ENCODE measurements at places on chromosomes 1 and 21.

GRCh38 chr21:44285138-44285992 is at the start of gene AIRE:
Gene AIRE (plus strand): TSS chr21:44285876. CDS start chr21:44286007, 131 bp downstream.
- ATAC-seq: no peak
- H3K4me1 ChIP-seq: peaks cover 4% of the 10 kb centered on the region
- H3K27me3 ChIP-seq: no peaks in the 10 kb centered on the region

DNA sequence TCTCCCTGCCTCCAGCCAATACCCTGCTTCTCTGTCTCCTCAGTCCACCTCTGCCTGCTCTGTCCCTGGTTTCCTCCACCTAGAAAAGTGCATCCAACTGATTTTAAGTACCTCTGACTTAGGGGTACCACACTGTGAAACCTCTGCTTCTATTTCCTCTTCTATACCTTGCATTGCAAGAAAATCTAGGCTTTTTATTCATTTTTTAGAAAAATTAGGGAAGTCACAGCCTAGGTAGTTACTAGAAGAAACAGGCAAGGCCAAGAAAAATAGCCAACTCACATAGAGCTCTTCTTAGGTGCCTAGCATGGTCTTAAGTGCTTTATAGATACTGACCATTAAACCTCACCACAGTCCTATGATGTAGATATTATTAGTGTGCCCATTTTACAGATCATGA is 39.1 kb downstream of the HIVEP3 start:
- no peaks in the 10 kb centered on the region for H3K27me3 ChIP-seq
- H3K27ac ChIP-seq: no peak overlapping the region
- H3K4me1 ChIP-seq: peaks cover 17% of the 10 kb centered on the region
- H3K4me3 ChIP-seq: no peak overlapping the region
- no peaks in the 10 kb centered on the region for H3K36me3 ChIP-seq
- ATAC-seq: no peak

DNA sequence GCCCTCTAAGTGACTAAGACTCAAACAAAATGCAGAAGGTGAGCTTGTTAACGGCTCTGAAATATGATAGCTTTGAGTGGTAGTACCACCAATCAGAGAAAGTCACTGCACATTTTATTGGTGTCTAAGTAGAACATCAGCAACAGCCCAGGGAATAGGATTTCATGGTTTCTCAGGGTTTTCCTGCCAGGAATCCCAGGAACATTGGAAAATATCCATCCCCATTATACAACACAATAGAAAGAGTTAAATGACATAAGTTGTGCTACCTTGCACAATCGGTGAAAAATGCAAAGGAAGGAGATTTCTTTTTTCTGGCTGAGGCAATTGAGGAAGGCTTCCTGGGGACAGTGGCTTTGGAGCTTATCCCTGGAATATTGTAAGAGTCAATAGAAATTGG is 283.1 kb downstream of the HLX start:
- H3K27ac ChIP-seq: no peak overlapping the region
- no peaks in the 10 kb centered on the region for H3K4me1 ChIP-seq
- H3K36me3 ChIP-seq: no peaks in the 10 kb centered on the region
- no peak for ATAC-seq
- no peak overlapping the region for H3K4me3 ChIP-seq
- peaks cover 22% of the 10 kb centered on the region for H3K27me3 ChIP-seq

GRCh38 chr1:19557609-19558051 is 72.3 kb upstream of the CAPZB start:
- peaks cover 6% of the 10 kb centered on the region for H3K4me1 ChIP-seq
- no peak overlapping the region for H3K27ac ChIP-seq
- H3K36me3 ChIP-seq: no peaks in the 10 kb centered on the region
- H3K4me3 ChIP-seq: peak overlapping the region; percentile 29
- no peak for ATAC-seq
- peaks cover 4% of the 10 kb centered on the region for H3K27me3 ChIP-seq

- H3K36me3 ChIP-seq: peaks cover 6% of the 10 kb centered on the region
- peak within 1 kb of the TSS; percentile 63 for H3K4me3 ChIP-seq
These were observed at the start of gene KCNK1 for GRCh38 chr1:233613252-233614172. Gene KCNK1 (plus strand): TSS chr1:233614106. CDS start chr1:233614172, 66 bp downstream.

DNA sequence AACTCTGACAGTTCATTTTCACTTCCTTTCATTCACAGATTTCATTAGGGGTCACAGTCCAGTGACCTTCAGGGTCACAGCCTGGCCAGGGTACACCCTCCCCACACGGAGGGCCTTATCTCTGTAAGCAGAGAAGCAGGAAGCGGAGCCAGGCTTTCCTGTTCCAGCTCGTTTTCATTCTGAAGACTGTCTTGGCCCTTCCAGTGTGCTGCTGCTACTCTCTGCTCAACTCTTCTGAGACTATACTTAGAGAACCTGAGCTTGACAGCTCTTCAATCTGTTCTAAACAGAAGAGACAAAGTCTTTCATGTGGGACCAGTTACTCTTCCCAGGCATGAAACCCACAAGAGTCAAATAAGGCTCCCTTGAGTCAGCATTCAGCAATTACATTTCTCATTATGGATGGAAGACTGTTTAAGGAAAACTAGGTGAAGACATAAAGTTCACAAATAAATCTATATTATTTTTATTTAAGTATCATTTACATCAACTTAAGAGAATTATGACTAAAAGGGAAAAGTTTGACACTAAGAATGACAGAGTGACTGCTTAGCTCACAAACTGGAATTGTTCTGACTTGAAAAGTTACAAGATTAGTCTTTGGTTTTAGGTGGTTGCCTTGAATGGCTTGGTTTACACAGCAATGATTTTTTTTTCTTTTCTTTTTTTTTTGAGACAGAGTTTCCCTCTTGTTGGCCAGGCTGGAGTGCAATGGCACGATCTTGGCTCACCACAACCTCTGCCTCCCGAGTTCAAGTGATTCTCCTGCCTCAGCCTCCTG is 4.8 kb upstream of the TDRD10 start:
- peak overlapping the region; percentile 74 for H3K4me3 ChIP-seq
- H3K4me1 ChIP-seq: peaks cover 28% of the 10 kb centered on the region
- peaks cover 20% of the 10 kb centered on the region for H3K27me3 ChIP-seq
- H3K27ac ChIP-seq: peak overlapping the region; percentile 93
- peak; percentile 71 for ATAC-seq

DNA sequence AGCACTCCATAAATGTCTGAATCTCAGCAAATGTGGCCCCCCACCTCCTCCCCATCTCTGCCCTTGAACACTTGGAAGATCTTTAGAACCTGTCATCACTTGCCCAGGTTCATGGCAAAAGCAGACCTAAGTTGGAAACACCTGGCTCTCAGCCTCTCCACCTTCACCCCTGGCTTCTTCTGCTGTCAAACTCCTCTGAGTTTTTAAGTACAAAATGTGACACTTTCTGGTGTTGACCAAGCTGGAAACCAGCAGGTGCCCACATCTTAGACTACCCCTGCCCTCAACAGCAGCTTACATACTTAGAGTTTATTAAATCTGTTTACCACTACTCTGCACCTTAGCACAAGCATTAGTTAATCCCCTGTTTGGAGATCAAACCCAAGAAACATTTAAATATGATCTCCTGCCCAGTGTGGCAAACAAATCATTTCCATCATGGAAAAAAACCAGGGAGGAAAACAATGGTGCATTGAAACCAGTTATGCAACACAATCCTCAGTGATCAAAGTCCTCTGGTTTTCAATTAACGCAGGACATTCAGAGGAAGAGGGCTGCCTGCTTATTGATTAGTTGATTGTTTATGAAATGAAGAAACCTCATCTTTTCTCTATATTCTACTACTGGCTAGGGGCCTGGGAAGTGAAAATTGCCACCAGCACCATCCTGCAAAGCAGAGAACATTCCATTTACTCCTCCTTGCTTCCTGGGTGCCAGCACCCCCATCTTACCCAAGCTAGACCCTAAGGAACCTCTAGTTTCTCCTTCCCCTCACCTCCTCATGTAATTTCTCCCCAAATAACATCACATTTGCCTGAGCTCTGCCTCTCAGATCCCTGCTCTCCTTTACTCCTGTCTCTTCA is 139.4 kb upstream of the RAB4A start:
- no peak overlapping the region for H3K27ac ChIP-seq
- ATAC-seq: no peak
- peak overlapping the region; percentile 1 for H3K4me3 ChIP-seq
- H3K4me1 ChIP-seq: peaks cover 40% of the 10 kb centered on the region
- H3K27me3 ChIP-seq: no peaks in the 10 kb centered on the region
- no peaks in the 10 kb centered on the region for H3K36me3 ChIP-seq

DNA sequence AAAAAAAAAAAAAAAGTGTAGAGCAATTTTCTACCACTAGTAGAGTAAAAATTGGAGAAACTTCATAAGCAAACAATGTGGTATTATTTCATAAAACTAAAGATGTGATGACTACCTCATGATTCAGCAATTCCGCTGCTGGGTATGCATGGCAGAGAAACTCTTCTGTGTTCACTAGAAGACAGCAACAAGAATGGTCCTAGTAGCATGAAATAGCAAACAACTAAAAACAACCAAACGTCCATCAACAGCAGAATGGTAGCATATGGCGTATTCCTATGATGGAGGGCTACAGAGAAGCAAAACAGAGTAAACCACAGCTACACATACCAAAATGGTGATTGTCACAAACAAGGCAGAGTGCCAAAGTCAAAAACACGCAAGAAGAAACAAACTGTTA is 18.9 kb downstream of the HTR1D start:
- no peak for ATAC-seq
- H3K36me3 ChIP-seq: no peaks in the 10 kb centered on the region
- H3K4me3 ChIP-seq: no peak overlapping the region
- peaks cover 5% of the 10 kb centered on the region for H3K27me3 ChIP-seq
- H3K4me1 ChIP-seq: no peaks in the 10 kb centered on the region
